ENCODE measurements at places on chromosomes 3 and 15. TPM values are rescaled to one million over a fixed set of nuclear protein-coding genes. Genes with fewer than 3 reads are reported as not detected.

- peaks cover 12% of the 10 kb centered on the region for H3K27me3 ChIP-seq
- no peak for DNase-seq
- no peak overlapping the region for H3K4me3 ChIP-seq
- H3K4me1 ChIP-seq, result no peaks in the 10 kb centered on the region
These were observed 194.8 kb upstream of the DPH6 start for GRCh38 chr15:35740761-35741160.

DNA sequence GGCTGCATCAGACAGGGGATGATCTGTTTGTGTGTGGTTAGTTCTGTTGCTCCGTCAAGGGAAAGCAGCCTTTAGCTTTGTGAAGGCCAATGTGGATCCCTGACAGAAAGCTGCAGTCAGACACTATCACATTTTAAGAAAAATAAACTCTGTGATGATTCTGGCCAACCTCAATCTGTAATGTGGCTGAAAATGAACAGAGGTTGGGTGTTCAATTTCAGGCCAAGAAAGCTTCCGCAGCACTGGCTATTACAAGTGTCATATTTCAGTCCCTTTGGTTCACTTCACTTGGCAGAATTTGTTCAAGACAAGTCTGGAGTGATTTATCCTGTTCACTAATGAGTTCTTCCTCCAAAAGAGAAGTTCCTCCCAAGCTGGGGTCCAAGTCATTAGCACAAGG, 571.8 kb upstream of the IL12A start:
- H3K27me3 ChIP-seq, result no peaks in the 10 kb centered on the region
- no peak overlapping the region for H3K4me3 ChIP-seq
- no peak for DNase-seq
- no peaks in the 10 kb centered on the region for H3K4me1 ChIP-seq

DNA sequence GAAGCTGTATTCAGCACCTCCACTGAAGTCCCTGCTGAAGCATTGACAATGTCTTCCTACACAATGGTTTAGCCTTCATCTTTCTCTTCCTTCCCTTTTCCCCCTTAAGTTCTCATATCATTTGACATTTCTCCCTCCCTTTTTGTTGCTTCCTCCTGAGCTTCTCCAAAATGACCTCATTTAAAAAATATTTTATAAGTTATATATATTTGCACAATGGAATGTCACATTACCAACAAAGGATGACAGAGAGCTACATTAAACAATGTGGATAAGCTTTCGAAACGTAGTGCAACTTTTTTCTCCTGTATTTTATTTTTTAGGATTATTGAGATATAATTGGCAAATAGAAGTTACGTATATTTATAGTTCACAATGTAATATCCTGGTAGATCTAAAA, 13.2 kb upstream of the DLG1 start:
- H3K27me3 ChIP-seq, result peaks cover 17% of the 10 kb centered on the region
- H3K27ac ChIP-seq, result no peak overlapping the region
- H3K4me3 ChIP-seq, result no peak overlapping the region

GRCh38 chr15:25492315-25492714, 53.5 kb upstream of the UBE3A start:
- no peaks in the 10 kb centered on the region for H3K4me1 ChIP-seq
- H3K27ac ChIP-seq, result no peak overlapping the region
- H3K36me3 ChIP-seq, result no peaks in the 10 kb centered on the region
- H3K4me3 ChIP-seq, result no peak overlapping the region

DNA sequence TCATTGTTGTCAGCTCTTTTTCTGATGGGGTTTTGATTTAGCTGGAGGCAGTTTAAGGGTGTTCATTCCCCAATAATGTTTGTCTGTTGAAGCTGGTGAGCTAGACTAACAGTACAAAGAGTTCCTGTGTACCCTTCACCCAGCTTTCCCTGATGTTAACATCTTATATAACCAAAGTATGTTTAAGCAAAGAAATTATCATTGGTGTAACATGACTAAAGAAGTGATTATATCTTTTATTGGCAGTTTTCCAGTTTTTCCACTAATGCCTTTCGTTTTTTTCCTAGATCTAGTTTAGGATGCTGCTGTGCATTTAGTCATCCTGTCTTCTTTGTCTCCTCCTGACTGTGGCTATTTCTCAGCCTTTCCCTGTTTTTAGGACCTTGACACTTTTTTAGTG, 165.6 kb downstream of the LPP start:
- H3K27me3 ChIP-seq, result no peaks in the 10 kb centered on the region
- no peak for DNase-seq
- peaks cover 12% of the 10 kb centered on the region for H3K36me3 ChIP-seq
- no peak overlapping the region for H3K4me3 ChIP-seq
- no peak overlapping the region for H3K27ac ChIP-seq

DNA sequence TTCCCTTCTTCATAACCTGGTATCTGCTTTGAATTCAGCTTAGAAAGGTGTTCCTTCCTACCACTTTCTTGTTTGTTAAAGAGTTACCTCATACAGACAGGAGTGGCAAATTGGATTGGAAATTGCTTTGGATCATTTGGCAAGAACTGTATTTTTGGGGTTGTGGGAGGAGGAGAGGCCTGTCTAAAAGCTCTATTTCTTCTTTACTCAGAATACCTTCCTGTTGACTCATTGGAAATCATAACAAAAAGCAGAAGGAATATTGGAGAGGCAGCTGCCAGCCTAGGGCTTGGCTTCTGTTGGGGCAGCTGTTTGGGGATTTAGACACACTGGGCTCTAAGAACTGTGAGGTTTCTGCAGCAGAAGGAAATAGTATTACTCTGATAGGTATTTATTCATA, 14.2 kb downstream of the IQGAP1 start:
- no peak overlapping the region for H3K4me3 ChIP-seq
- H3K4me1 ChIP-seq, result peaks cover 67% of the 10 kb centered on the region
- DNase-seq, result no peak

DNA sequence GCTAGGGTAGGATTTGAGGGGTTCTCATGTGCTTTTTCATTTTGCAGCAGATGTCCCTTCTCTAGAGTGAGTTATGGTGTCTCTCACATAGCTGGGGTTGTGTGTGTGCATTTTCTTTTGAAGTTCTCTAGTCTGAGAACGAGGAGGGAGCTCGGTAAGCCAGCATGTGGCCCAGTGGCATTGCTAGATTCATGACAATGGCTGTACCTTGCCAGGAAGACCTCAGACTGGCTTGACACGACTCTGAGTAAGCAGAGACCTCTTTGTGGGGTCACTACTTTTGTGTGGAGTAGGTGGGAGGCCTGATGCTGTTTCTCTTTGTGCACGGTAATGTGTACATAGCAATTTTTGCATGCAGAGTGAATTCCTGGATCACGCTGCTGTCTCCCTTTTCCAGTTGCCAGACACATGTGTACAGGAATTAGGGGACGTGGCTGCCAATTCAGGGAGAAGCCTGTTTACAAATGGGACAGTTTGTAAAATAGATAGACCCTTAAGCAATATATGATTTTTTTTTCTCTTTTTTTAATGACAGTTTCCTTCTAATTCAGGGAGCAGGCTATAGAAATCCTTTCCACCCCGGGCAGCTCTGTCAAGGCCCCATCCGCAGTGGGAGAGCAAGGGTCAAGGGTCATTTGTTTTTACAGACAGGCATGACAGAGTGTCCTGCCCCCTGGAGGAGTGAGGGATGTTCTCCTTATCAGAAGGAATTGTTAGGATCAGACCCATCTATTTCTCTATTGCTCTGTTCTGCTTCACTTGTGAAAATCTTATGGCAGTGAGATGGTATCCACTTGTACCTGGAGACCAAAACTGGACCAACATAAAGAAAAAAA, 4.6 kb downstream of the CACNA1D start:
- no peaks in the 10 kb centered on the region for H3K36me3 ChIP-seq
- H3K4me1 ChIP-seq, result peaks cover 8% of the 10 kb centered on the region
- H3K4me3 ChIP-seq, result no peak overlapping the region
- H3K27me3 ChIP-seq, result peaks cover 45% of the 10 kb centered on the region

DNA sequence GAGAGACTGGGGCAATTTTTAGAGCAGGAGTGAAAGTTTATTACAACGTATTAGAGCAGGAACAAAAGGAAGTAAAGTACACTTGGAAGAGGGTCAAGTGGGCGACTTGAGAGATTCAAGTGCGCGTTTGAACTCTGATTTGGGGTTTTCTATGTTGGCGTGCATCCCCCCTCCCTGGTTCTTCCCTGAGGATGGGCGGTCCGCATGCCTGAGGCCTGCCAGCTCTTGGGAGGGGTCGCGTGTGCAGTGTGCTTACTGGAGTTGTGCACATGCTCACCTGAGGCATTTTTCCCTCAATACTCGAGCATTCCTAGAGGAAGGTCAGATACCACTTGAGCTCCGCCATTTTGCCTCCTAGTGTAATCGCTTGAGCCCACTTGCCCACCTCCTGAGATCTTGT, 10.4 kb upstream of the CHAC1 start:
- H3K36me3 ChIP-seq, result no peaks in the 10 kb centered on the region
- H3K4me3 ChIP-seq, result peak overlapping the region; percentile 79
- DNase-seq, result no peak

- H3K27ac ChIP-seq, result peak overlapping the region; percentile 91
- H3K4me3 ChIP-seq, result peak overlapping the region; percentile 79
- no peaks in the 10 kb centered on the region for H3K36me3 ChIP-seq
- peaks cover 6% of the 10 kb centered on the region for H3K27me3 ChIP-seq
- H3K4me1 ChIP-seq, result peaks cover 14% of the 10 kb centered on the region
These were observed 99.3 kb downstream of the BDH1 start for GRCh38 chr3:197456261-197457091.

- DNase-seq, result no peak
- H3K36me3 ChIP-seq, result no peaks in the 10 kb centered on the region
- H3K27me3 ChIP-seq, result peaks cover 15% of the 10 kb centered on the region
- no peaks in the 10 kb centered on the region for H3K4me1 ChIP-seq
These were observed 29.3 kb upstream of the DCP1A start for GRCh38 chr3:53376679-53377078.

- H3K4me1 ChIP-seq, result peaks cover 6% of the 10 kb centered on the region
- no peak overlapping the region for H3K27ac ChIP-seq
- peak; percentile 41 for DNase-seq
- H3K36me3 ChIP-seq, result no peaks in the 10 kb centered on the region
- H3K27me3 ChIP-seq, result no peaks in the 10 kb centered on the region
- H3K4me3 ChIP-seq, result no peak overlapping the region
These were observed 7.5 kb downstream of the GNB5 start for GRCh38 chr15:52183562-52184173.

MUC4 gene
- total RNA-seq, result 0.31 TPM

DNA sequence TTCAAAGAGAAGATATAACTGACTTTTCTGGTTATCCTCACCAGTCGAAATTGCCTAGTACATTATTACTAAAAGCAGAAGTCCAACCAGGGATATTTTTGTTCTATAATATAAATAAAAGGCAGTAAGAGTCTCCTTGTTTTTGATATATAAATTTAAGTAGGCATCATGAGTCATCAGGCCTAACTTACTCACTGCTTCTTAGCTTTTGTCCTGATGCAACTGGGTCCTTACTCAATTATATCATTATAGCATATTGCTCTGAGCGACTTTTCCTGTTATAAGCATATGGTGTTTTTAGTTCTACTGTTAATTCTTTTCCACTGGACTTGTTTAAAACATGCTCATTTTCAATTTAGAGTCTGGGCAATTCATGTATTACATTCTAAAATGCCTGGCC, 910.1 kb downstream of the MCTP2 start:
- no peak overlapping the region for H3K4me3 ChIP-seq
- H3K27ac ChIP-seq, result no peak overlapping the region
- DNase-seq, result no peak
- no peaks in the 10 kb centered on the region for H3K36me3 ChIP-seq

SEMA3F gene
- 0.43 TPM for total RNA-seq

DNA sequence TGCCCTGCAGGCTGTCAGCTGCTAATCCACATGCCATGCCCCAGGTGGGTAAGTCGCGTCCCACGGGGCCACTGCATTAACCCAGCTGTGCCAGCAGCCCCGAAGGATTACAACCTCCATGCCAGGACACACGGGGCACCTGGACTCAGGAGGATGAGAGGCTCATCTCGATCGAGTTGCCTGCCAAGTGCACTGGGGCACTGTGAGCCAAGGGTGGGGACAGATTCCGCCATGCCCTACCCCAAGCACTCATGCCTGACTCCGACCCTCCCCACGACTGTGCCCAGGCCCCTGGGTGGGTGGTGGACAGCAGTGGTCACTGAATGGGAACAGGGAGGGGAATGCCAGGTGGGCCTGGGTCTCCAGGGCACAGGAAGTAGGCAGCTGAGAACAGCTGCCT, 20.7 kb upstream of the SNRPA1 start:
- H3K4me3 ChIP-seq, result no peak overlapping the region
- H3K36me3 ChIP-seq, result no peaks in the 10 kb centered on the region
- H3K4me1 ChIP-seq, result peaks cover 8% of the 10 kb centered on the region
- H3K27me3 ChIP-seq, result peaks cover 2% of the 10 kb centered on the region
- no peak overlapping the region for H3K27ac ChIP-seq

ROPN1 gene
- total RNA-seq, result not detected

- no peaks in the 10 kb centered on the region for H3K27me3 ChIP-seq
- H3K4me3 ChIP-seq, result no peak overlapping the region
- H3K4me1 ChIP-seq, result peaks cover 36% of the 10 kb centered on the region
- peak overlapping the region; percentile 42 for H3K27ac ChIP-seq
These were observed 165.8 kb upstream of the SLC2A2 start for GRCh38 chr3:171192176-171192854.

DNA sequence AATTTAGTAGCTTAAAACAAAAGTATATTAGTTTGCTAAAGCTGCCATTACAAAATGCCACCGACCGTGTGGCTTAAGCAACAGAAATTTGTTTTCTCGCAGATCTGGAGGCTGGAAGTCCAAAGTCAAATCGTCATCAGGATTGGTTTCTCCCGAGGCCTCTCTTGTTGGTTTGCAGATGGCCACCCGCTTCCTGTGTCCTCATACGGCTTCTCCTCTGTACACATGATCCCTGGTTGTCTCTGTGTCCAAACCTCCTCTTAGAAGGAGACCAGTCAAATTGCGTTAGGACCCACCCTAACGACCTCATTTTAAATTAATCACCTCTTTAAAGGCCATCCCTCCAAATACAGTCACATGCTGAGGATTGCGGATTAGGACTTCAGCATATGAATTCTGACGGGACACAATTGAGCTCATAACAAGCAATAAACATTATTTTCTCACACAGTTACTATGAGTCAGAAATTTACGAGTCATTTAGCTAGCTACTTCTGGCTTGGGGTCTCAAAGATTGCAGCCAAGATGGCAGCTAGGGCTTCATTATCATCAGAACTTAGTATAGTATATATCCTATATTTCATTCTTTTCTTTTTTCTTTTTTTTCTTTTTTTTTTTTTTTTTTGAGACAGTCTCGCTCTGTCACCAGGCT, 58.4 kb downstream of the RPL39L start:
- peaks cover 15% of the 10 kb centered on the region for H3K4me1 ChIP-seq
- DNase-seq, result no peak
- peaks cover 18% of the 10 kb centered on the region for H3K36me3 ChIP-seq
- H3K27ac ChIP-seq, result no peak overlapping the region
- no peaks in the 10 kb centered on the region for H3K27me3 ChIP-seq

MON1A gene
- 6.9 TPM for total RNA-seq

DNA sequence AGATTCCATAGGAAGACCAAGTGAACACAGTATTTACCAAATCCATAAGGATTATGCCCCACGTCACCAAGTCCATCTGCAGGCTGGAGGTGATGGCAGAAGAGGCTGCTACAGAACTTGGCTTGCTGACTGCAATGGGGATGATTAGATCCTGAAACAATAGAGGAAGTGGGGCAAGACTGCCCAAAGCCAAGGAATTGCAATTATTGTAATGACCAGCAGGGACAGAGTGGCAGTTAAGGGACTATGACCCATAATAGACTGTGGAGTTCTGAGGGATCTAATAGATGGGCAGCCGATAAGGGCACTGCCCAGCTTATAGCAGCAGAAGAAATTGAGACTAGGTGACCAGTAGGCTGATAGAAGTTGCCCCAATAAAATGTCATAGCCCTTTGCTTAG, 108.4 kb downstream of the MINAR1 start:
- H3K27ac ChIP-seq, result no peak overlapping the region
- H3K4me1 ChIP-seq, result no peaks in the 10 kb centered on the region
- no peak overlapping the region for H3K4me3 ChIP-seq
- H3K36me3 ChIP-seq, result no peaks in the 10 kb centered on the region
- no peak for DNase-seq
- no peaks in the 10 kb centered on the region for H3K27me3 ChIP-seq

GRCh38 chr3:33768578-33769330, 29.7 kb upstream of the PDCD6IP start:
- no peaks in the 10 kb centered on the region for H3K27me3 ChIP-seq
- H3K36me3 ChIP-seq, result no peaks in the 10 kb centered on the region
- no peaks in the 10 kb centered on the region for H3K4me1 ChIP-seq
- H3K4me3 ChIP-seq, result no peak overlapping the region
